ENCODE measurements at places on chromosomes 13 and 19.

DNA sequence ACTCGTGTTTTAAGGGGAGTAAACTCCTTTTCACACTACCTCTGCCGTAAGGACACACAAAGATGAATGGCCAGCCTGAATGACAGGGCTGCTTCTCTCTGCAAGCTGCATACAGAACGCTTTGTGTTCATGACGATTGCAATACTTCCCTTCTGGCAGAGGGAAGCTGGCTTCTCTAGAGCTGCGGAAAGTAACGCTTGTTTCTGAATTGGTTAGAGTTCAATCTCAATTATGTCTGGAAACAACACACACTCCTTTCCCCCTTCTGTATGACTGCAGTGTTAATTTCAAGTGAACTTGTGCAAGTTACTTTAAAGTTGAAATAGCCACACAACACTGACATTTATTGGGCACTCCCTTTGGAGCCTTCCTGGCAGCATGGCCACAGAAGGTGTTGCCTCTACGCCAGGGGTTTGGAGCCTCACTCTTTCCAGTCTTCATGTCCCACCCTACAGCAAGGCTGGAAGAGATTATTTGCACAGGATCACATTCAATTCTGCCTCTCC lies 242.6 kb downstream of the NDFIP2 start:
- DNase-seq, result no peak

DNA sequence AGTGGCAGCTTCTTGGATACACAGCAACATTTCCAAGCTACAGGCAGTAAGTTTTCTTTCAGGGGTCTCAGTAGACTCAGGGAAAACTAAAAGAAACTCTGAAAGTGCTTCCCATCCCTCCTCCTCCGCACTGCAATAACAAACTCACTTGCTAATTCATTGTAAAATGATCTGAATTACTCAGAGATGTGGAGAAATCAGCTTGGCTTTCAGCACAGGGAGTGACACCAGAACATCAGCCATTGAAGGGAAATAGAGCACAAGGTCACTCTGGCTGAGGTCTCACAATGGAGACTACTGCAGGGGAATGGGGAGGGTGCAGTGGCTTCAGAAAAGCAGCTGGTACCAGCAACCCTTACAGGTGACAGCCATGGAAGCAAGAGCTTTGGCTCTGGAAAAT lies 137.3 kb upstream of the SERP2 start:
- no peak for DNase-seq

DNA sequence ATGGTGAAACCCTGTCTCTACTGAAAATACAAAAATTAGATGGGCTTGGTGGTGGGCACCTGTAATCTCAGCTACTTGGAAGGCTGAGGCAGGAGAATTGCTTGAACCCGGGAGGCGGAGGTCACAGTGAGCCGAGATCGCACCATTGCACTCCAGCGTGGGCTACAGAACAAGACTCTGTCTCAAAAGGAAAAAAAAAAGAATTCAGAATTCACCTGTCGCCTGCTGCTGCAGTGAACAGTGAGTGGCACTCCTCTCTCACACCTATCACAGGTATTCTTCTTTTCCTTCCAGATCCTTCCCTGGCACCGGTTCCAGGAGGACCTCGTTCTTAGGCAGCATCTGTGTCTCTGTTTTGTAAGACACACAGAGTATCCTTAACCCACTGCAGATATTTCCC lies 5.8 kb upstream of the MVB12A start:
- DNase-seq, result no peak

GRCh38 chr13:105543742-105544141 lies 991.7 kb downstream of the EFNB2 start:
- no peak for DNase-seq

DNA sequence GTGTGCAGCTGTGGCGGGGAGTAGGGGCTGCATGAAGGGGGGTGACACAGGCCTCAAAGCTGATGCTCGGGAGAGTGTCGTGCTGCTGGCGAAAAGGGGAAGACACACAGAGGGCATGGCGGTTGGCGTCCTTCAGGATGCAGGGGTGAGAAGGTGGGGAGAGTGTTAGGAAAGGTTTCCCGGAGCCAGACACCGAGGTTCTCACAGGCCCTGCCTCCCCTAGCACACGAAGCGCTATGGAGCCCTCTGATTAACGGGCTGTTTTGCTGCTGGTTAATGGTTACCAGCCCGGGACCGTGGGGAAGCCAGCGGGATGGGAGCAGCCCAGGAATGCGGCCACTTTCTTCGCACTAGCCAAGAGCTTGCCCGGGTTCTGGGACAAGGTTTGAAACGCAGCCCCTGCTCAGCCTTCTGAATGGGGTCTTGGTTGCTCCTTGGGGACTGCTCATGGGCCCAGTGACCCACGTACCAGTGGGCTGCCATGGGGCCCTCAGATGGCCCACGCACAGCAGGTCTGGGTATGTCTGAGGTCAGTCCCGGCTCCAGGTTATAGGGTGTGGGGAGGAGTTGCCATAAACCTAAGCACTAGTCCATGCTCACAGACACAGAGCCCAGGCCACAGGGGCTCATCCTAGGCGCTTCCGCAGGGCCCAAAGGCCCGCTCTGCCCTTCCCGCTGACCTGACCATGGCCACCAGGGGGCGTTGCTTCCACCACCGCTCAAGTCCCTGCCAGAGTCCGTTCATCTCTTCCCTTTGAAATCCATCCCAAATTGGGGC lies 31.3 kb upstream of the ISYNA1 start:
- peak; percentile 67 for DNase-seq

- no peak for DNase-seq
These were observed 12.1 kb upstream of the MYCBP2 start for GRCh38 chr13:77338961-77339401.

- DNase-seq, result no peak
These were observed 1.6 kb downstream of the GPR4 start for GRCh38 chr19:45600340-45600885.

Data from stimulated activated CD4-positive, alpha-beta T cell treated with anti-CD3 and anti-CD28 coated beads, Interleukin-2, amount 100 ng/mL, for 48 hours (primary cell).